Erythroblast (primary cell): ENCODE measurements at places on chromosomes 4 and X.
A peak's percentile ranks its signal among the peaks of the same experiment; 100 is the strongest.

GRCh38 chr4:61152433-61152832 lies 47.7 kb upstream of the ADGRL3 start:
- no peak for DNase-seq

- DNase-seq = no peak
These were observed 375.2 kb upstream of the CTSO start for GRCh38 chr4:156328882-156329281.

DNA sequence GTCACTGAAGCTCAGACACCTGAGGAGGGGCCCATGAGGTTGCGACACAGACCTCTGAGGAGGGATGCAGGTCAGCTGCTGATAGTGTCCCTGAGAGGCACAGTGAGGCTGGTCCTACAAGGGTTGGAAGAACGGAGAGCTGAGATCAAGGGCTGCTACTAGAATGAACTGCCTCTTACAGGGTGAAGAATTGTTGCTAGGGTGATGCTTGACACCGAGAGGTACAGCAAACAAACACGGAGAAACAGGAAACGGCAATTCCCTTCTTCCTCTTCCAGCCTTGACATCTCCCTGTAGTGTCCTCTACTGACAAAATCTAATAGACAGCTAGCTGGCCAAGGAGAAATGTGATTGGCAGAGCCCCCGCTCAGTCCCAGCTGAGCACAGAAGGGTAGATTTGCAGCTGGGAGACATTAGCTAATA lies 11.8 kb upstream of the HPGDS start:
- no peak for DNase-seq

DNA sequence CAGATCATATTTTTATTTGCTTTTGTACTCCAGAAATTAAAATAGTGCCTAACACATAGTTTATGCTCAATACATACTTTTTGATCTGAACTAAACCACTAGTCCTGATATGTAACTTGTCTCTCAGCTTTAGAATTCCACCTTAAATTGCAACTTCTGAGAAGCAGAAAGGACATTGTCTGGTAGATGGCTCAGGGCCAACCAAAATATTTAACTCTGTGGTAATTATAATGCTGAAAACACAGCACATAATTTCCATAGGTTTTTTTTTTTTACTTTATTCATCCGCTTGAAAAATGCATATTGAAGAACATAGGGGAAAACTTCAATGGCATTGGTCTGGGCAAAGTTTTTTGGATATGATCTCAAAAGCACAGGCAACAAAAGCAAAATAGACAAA lies 59.3 kb downstream of the AREG start:
- DNase-seq = no peak

GRCh38 chr4:143768007-143768591 lies 67.6 kb upstream of the FREM3 start:
- DNase-seq = no peak

- no peak for DNase-seq
These were observed 663.4 kb upstream of the LCORL start for GRCh38 chr4:18684932-18685331.

DNA sequence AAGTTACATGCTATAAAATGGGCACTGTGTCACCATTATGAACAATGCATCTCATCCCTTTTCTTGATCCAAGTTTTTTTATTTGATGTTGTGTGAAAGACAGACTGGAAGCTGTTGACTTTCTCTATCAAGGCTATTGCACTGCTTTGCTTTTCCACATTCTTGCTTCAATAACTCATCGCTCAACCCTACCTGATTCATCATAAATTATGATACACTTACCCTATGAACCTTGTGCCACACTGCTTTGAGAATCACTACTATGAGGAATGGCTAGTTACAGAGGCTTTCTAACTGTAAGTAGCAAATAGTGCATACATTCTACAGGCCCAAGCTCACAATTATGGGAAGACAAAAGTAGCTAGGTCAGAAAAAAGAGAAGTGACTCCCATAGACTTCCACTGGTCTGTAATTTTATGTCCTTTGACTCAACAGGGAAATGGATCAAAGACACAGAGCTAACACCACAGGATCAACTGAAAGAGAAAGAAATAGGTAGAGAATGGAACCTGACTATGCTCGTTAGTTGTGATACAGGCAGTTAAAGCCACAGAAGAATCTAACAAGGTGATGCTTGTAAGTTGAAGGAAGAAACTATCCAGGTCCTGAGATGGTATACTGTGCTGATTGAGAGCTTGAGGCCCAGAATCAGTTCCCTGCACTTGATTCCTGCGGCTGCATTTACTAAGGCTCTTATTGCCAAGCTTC lies 163.5 kb downstream of the PPP3CA start:
- no peak for DNase-seq

DNA sequence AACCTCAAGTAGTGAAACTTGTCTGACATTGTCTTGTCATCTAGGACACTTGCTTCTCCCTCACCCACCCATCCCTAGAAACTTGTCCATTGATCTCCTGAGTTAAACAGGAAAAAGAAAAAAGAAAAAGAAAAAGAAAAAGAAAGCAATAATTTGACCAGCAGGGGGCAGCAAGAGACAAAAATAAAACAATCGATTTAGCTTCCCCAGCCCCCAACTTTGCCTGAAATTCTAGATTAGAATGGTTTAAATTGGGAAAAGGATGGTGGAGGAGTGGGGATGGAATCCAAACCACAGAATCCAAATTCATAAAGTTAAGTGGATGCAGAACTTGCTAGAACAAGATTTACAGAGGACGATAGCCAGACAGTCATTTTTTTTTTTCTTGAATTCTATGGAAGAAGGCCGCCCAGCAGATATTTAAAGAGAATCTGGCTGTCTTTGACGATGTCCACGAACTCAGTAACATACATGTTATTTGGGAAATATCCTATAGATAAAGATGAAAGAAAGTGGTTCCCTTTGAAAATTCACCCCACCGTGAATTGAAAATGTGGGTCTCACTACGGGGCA lies 282.9 kb downstream of the USP46 start:
- peak; percentile 29 for DNase-seq

GRCh38 chr4:1870328-1870577 lies 940 bp upstream of the NSD2 start:
- DNase-seq = no peak

- no peak for DNase-seq
These were observed 40.1 kb downstream of the STIM2 start for GRCh38 chr4:26900765-26901164.

DNA sequence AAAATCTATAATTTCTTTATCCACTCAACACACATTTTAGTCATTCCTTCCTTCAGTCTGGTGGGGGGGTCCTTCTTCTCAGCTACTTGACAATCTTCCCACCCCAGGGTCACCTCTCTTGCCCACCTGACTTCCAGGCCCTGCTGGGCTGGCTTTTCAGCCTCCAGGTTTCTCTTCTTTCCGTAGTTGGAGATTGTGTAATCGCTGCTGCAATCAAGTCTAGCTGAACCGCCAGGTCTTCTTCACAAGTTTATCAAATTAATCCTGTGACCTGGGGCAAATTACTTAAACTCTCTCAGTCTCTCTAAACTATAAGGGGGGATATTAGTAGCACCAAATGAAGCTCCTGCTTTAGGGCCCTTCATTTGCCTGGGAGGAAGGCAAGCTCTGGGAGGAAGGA lies 102.9 kb upstream of the TNIP3 start:
- DNase-seq = no peak

DNA sequence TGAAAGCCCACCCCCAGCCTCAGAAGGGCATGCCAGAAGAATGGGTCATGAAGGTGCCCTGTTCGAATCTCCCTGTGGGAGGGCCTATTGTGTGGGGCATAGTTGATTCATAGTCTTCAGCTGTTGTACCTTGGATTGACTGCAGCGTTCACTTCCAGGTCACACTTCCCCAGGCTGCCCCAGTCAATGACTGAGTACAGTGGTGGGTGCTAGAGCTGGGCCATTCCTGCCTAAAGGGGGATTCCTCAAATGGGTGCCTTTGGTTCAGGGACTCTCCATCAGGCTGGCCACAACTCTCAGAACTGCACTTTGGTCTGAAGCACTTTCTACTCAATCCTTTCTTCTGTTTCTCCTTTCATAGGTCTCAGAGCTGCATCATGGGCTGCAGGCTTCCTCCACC lies 35.0 kb upstream of the RASGEF1B start:
- DNase-seq = no peak

DNA sequence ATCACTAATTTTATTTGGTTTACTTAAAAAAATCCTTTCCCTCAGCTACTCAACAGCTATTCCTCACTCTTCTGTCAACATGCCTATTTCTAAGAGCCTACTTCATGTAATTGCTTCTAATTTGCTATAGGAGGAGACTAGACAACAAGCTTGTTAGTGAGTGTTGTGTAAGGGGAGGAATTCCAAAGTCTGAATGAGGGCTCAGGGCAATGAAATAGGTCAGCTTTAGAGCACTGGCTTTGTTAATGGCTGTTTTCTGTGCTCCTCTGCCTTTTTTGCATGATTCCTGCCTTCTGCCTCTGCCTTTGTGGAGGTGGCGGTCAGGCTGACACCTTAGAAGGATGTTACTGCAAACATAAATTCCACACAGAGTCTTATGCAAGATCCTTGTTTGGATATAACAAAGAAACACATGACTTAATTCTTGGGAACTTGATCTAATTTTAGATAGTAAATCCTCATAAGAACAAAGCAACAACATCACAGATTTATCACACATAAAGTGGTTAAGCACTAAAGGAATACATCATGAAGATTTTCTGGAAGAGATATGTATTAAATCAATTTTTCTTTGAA lies 15.0 kb upstream of the PAGE1 start:
- no peak for DNase-seq

GRCh38 chrX:9311421-9312160 lies 153.3 kb upstream of the TBL1X start:
- DNase-seq = no peak

DNA sequence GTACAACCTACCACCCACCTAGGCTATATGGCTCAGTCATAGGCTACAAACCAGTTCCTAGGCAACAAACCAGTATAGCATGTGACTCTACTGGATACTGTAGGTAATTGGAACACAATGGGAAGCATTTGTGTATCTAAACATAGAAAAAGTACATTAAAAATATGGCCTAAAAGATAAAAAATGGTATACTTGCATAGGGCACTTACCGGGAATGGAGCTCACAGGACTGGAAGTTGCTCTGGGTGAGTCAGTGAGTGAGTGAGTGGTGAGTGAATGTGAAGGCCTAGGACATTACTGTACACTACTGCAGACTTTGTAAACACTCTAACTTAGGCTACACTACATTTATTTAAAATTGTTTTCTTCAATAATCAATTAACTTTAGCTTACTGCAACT lies 139.2 kb upstream of the RBPJ start:
- no peak for DNase-seq

- DNase-seq = no peak
These were observed 1295.8 kb upstream of the TENM3 start for GRCh38 chr4:180947425-180947824.

DNA sequence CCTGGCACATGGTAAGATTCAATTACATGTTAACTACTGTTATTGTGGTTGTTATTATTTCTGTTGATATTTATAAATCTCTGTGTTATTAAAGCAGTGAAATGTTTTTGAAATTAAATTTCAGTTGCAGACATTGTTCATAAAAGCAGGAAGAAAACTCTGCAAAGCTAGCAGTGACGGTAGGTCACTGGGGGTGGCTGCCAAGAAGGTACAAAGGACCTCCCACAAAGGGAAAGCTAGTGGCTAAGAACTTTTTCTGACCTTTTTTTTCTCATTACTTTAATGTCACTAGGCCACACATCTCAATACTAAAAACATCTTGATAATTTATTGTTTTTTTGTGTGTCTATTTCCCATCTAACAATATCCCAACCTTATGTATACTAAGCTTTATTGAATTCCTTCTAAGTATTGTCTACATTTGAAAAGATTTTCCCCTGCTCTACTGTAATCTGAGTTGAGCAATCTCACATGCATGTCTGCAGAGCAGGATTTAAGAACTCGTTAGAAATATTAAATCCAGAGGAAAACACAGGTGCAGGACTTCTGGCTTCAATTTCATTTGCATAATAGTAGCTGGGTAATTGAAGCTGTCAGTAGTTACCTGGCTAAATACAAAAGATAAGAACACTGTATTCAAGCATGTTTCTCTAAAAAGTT lies 197.3 kb downstream of the CFAP299 start:
- DNase-seq = no peak

DNA sequence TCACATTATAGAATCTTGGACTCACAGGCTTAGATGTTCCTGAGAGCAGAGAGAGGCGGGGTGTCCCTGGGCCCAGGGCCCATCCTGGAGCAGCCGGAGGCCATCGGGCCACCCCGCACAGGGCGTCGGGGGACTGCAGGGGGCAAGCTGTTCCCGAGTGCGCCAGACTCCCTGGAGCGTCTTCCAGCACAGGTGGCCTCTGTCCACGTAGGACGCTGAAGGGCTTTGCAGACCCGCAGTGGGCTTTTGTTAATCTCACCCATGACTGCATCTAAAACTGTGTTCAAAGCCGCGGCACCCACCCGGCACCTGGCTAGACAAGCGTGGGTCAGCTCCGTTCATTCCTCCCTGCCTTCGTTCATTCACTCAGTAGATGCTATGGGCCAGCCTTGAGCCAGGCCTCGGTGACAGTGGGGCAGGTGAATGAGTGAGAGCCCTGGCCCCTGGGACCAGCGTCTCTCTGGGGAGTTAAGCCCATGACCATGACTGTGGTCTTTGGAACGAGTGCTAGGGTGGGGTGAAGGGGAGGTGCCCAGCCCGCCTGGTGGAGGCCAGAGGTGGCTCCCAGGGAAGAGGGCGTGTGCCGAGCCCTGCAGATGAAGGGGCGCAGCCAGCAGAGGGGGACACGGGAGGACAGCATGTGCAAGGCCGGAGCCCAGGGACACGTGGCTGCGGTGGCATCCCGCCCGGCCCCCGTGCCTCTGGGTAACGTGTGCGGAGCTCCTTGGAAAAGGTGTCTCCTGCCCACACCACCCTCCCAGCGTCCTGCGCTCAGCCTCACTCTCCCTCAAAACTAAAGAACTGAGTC lies 98.3 kb downstream of the HMX1 start:
- DNase-seq = no peak
